Activated CD4-positive, alpha-beta memory T cell treated with anti-CD3 and anti-CD28 coated beads, Interleukin-2, amount 10 ng/mL, durations not matched to agents 7 days and 5 days (primary cell): ENCODE measurements at places on chromosomes 3 and 15. TPM values are rescaled to one million over a fixed set of nuclear protein-coding genes. Genes with fewer than 3 reads are reported as not detected.

BUB1B gene
- total RNA-seq = 73.2 TPM

DPPA4 gene
- total RNA-seq = not detected

GRCh38 chr15:59171067-59171397 is 35.6 kb upstream of the LDHAL6B start:
- H3K27me3 ChIP-seq = no peaks in the 10 kb centered on the region
- no peak for DNase-seq
- H3K4me3 ChIP-seq = no peak overlapping the region

ACKR2 gene
- 2.0 TPM for total RNA-seq

DNA sequence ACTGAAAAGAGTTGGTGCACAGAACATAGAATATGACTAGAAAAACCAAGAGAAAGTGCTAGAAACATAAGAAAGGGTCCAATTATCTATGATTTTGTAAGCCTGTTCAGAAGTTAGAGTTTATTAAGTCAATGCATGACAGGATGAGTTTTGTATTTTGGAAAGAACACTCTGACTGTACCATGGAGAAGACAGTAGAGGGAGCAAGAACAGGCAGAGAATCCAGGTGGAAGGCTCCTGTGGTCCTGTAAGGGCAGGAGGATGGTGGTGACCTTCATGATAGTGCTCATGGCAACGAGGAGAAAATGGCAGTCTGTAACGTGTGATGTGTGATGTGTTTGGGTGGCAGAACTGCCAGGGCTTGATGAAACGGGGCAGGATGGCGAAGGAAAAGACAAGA is 249.1 kb downstream of the CTNNB1 start:
- H3K4me1 ChIP-seq = no peaks in the 10 kb centered on the region
- H3K27ac ChIP-seq = no peak overlapping the region
- no peak for DNase-seq
- no peaks in the 10 kb centered on the region for H3K36me3 ChIP-seq
- no peak overlapping the region for H3K4me3 ChIP-seq

DNA sequence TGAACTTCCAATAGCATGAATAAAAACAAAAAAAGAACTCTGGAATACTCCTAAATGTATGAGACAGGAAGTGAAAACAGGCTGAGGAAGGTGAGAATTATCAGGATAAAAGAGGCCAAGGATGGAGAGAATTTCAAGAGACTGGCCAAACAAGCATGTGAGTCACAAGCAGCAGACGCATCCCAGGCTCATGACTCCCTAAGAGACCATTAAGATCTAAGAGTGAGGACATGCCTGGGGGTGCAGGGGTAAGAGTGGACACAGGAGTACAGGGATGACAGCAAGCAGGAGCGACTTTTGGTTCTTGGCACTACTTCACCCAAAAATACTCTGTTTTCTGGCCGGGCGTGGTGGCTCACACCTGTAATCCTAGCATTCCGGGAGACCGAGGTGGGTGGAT is 7.1 kb downstream of the SCAMP2 start:
- H3K36me3 ChIP-seq = peaks cover 57% of the 10 kb centered on the region
- DNase-seq = no peak
- no peak overlapping the region for H3K4me3 ChIP-seq

RHCG gene
- total RNA-seq = not detected

BNIP2 gene
- 84.5 TPM for total RNA-seq

DNA sequence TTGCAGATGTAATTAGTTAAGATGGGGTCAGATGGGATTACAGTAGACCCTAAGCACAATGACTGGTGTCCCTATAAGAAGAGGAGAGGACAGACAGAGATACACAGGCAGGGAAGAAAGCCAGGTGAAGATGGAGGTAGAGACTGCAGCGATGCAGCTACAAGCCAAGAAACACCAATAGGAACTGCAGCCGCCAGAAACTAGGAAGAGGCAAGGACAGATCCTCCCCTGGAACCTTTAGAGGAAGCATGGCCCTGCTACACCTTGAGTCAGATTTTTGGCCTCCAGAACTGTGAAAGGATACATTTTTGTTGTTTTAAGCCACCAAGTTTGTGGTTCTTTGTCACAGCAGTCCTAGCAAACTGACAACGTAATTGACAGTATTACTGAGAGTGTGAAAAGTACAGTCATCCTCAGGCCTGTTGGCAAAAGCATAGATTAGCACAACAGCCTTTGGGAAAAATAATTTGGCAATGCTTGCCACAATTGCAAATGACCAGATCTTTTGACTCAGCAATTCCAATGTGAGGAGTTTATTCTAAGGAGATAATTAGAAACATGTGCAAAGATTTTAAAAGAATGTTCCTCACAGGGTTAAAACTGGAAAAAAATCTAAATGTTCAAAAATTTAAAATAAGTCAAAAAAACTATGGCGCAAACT is 82.6 kb upstream of the TJP1 start:
- H3K4me3 ChIP-seq = no peak overlapping the region
- no peaks in the 10 kb centered on the region for H3K36me3 ChIP-seq
- H3K4me1 ChIP-seq = no peaks in the 10 kb centered on the region
- no peak overlapping the region for H3K27ac ChIP-seq

DNA sequence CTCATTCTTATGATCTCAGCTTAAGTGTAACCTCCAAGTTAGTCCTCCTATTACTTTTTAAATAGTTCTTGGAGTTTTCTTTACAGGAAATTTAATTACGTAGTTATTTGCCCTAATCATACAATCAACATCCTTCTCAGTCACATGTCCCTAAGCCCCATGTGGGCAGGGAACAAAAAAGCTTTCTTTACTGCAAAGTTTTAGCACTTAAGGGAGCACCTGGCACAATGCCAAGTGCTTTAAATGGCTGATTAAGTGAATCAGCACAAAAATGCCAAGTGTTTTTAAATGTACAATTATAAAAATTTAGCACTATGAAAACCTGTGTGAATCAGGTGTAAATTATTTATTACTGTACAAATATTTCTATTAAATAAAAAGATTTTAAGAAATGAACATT is 445.3 kb downstream of the C3orf38 start:
- H3K27me3 ChIP-seq = no peaks in the 10 kb centered on the region
- no peaks in the 10 kb centered on the region for H3K36me3 ChIP-seq
- DNase-seq = no peak
- H3K4me1 ChIP-seq = no peaks in the 10 kb centered on the region

DNA sequence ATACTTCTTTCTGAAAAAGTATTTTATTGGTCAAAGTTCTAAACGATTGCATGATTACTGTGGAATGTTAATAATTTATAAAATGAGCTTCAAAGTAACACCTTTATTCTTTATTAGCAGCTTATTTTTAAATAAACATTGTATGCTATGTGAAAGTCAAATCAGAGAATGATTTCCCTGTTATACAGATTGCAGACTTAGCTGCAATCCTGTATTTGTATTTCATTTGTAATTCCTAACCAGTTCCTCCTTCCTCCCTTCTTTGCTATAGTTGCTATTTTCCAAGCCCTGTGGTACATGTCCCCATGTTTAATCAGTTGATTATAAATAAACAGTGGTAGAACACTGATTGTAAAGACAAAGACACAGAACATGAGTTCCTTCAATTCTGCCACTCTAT is 42.4 kb upstream of the C15orf39 start:
- no peak for DNase-seq
- no peak overlapping the region for H3K27ac ChIP-seq
- peaks cover 18% of the 10 kb centered on the region for H3K27me3 ChIP-seq
- no peak overlapping the region for H3K4me3 ChIP-seq
- peaks cover 1% of the 10 kb centered on the region for H3K4me1 ChIP-seq

GRCh38 chr15:63870487-63871209 is 36.9 kb upstream of the HERC1 start:
- no peak overlapping the region for H3K4me3 ChIP-seq
- no peaks in the 10 kb centered on the region for H3K27me3 ChIP-seq
- DNase-seq = no peak

EEFSEC gene
- total RNA-seq = 15.0 TPM

IL12A gene
- 0.55 TPM for total RNA-seq

- no peaks in the 10 kb centered on the region for H3K36me3 ChIP-seq
- H3K4me3 ChIP-seq = no peak overlapping the region
- no peak overlapping the region for H3K27ac ChIP-seq
- DNase-seq = no peak
Observed at GRCh38 chr3:192299921-192300320, 427.4 kb downstream of the FGF12 start.

DNA sequence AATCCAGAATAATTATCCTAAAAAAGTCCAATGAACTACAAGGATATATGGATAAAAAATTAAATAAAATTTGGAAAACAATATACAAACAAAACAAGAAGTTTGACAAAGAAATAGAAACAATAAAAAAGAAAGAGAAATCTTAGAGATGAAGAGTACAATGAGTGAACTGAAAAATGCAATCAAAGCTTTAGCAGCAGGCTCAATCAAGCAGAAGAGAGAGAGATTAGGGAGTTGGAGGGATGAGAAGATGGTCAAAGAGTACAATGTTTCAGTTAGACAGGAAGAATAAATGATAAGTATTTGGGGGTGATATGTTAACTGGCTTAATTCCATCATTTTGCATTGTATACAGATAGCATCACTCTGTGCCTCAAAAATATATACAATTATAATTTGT is 29.9 kb downstream of the POLQ start:
- DNase-seq = no peak
- H3K27ac ChIP-seq = no peak overlapping the region
- no peak overlapping the region for H3K4me3 ChIP-seq
- H3K27me3 ChIP-seq = no peaks in the 10 kb centered on the region
- no peaks in the 10 kb centered on the region for H3K4me1 ChIP-seq
- H3K36me3 ChIP-seq = peaks cover 74% of the 10 kb centered on the region

DNA sequence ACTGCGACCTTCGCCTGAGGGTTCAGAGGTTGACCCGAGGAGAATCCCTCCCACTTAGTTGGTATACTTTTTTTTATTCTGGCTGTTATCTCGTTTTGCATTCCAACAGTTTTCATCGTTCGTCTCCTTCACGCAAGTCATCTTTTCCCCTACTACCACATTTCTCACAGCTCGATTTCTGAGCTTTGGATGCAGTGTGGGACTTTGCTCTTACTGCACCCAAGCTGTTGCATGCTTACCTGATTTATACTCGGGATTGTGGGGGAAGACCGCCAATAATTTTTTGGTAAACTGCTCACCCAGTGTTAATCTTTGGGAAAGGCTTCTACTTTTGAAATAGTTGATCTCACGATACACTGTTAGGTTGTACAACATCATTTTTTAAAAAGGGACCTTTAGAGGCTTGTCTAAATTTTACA is 702 bp downstream of the TBC1D23 start:
- peak overlapping the region; percentile 96 for H3K4me3 ChIP-seq
- no peak for DNase-seq
- H3K27me3 ChIP-seq = no peaks in the 10 kb centered on the region
- H3K27ac ChIP-seq = peak overlapping the region; percentile 84
- H3K4me1 ChIP-seq = peaks cover 42% of the 10 kb centered on the region

GRCh38 chr15:101470548-101471239 is 18.8 kb downstream of the PCSK6 start:
- peaks cover 33% of the 10 kb centered on the region for H3K27me3 ChIP-seq
- no peak overlapping the region for H3K27ac ChIP-seq
- H3K4me3 ChIP-seq = no peak overlapping the region

- no peak overlapping the region for H3K27ac ChIP-seq
- H3K4me3 ChIP-seq = no peak overlapping the region
- peaks cover 18% of the 10 kb centered on the region for H3K4me1 ChIP-seq
- peaks cover 43% of the 10 kb centered on the region for H3K27me3 ChIP-seq
- no peak for DNase-seq
Observed at GRCh38 chr15:39582286-39582976, 1.6 kb downstream of the THBS1 start.

GRCh38 chr3:151383111-151383510 is 1.4 kb downstream of the P2RY12 start:
- H3K4me3 ChIP-seq = no peak overlapping the region
- H3K27ac ChIP-seq = no peak overlapping the region
- H3K27me3 ChIP-seq = no peaks in the 10 kb centered on the region
- no peaks in the 10 kb centered on the region for H3K36me3 ChIP-seq
- no peak for DNase-seq

CYP1A2 gene
- not detected for total RNA-seq

SLC41A3 gene
- 25.6 TPM for total RNA-seq

- H3K36me3 ChIP-seq = no peaks in the 10 kb centered on the region
- no peak overlapping the region for H3K4me3 ChIP-seq
- no peaks in the 10 kb centered on the region for H3K27me3 ChIP-seq
- H3K27ac ChIP-seq = no peak overlapping the region
- no peaks in the 10 kb centered on the region for H3K4me1 ChIP-seq
Observed at GRCh38 chr15:54033869-54034458, 55.7 kb downstream of the UNC13C start.

LRTM1 gene
- total RNA-seq = not detected

- no peak for DNase-seq
- H3K4me3 ChIP-seq = no peak overlapping the region
- H3K4me1 ChIP-seq = no peaks in the 10 kb centered on the region
- no peaks in the 10 kb centered on the region for H3K36me3 ChIP-seq
Observed at GRCh38 chr15:36994790-36995189, 105.6 kb downstream of the MEIS2 start.

BCL2A1 gene
- 12.3 TPM for total RNA-seq

LACTB gene
- 14.0 TPM for total RNA-seq

DNA sequence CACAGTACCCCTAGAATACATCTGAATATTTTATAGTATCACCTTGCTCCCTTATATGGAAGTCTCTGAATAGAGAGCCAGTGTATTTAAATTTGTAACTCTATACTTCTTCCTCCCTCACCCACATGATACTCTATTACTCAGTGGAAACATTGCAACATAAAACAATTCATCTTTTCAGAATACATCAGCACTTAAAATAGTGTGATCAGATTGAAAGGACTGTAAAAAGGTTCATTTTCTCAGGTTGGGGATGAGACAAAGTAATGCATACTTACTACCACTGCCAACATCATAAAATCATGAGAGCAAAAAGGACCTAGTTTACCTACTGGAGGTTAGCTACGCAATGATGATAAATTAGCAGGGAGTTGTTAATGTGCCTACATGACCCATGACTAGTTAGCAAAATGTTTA is 13.8 kb upstream of the THRB start:
- H3K27ac ChIP-seq = no peak overlapping the region
- H3K4me1 ChIP-seq = no peaks in the 10 kb centered on the region
- no peaks in the 10 kb centered on the region for H3K27me3 ChIP-seq
- DNase-seq = no peak
- no peaks in the 10 kb centered on the region for H3K36me3 ChIP-seq

- H3K4me3 ChIP-seq = no peak overlapping the region
- H3K27me3 ChIP-seq = no peaks in the 10 kb centered on the region
- no peak overlapping the region for H3K27ac ChIP-seq
- H3K36me3 ChIP-seq = no peaks in the 10 kb centered on the region
Observed at GRCh38 chr3:53817809-53818208, 28.4 kb downstream of the CHDH start.

GRCh38 chr3:11705049-11705448 is 61.3 kb upstream of the VGLL4 start:
- H3K27ac ChIP-seq = no peak overlapping the region
- H3K4me1 ChIP-seq = peaks cover 2% of the 10 kb centered on the region
- no peak for DNase-seq
- H3K4me3 ChIP-seq = peak overlapping the region; percentile 5
- no peaks in the 10 kb centered on the region for H3K27me3 ChIP-seq
